Hepatocyte (in vitro differentiated cells): ENCODE measurements at places on chromosomes 3 and 15. TPM values are rescaled to one million over a fixed set of nuclear protein-coding genes. Genes with fewer than 3 reads are reported as not detected.

GRCh38 chr3:157626817-157627216 is 123.6 kb upstream of the VEPH1 start:
- no peak overlapping the region for H3K4me3 ChIP-seq
- no peaks in the 10 kb centered on the region for H3K27me3 ChIP-seq
- no peak overlapping the region for H3K27ac ChIP-seq
- no peaks in the 10 kb centered on the region for H3K4me1 ChIP-seq
- no peak for DNase-seq

DNA sequence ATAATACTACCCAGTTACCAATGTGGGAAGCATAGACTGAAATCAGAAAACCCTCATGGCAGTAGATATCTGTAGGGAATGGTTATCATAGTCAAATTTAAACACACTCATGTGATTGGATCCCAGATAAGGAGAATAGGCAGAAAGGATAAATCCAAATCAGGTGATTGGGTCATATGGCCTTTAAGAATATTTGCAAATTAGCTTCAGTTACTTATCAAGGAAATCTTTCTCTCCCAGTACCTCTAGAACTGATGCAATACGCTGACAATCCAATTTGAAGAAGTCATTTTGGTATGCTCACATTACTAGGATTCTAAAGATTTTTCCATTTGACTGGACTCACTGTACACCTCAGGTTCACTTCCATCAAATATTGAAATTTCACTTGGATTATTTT is 87.7 kb upstream of the MNS1 start:
- H3K4me1 ChIP-seq: no peaks in the 10 kb centered on the region
- no peaks in the 10 kb centered on the region for H3K36me3 ChIP-seq
- H3K27ac ChIP-seq: no peak overlapping the region
- no peak overlapping the region for H3K4me3 ChIP-seq

DNA sequence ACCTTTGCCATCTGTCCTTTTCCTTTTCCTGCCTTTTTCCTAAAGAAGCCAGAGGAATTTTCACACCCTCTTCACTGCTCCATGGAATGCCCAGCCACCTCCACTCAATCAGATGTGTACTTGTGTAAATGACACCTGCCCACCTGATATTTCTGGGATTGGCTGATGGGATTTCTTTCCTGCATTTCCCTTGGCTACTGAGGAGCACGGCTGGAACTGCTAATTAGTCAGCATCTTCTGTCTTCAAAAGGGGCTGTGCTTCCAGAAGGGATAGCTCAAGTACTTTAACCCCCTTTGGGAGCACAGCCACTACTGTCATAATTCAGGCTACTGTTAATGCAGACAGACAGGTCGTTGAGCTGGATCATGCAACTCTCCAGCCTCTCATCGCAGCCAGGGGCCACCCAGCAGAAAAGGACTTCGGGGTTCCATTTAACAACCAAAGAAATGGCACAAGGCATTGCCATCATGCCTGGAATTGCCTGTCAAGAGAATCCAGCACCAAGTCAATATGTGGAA is 38.6 kb downstream of the MGLL start:
- DNase-seq: no peak
- peaks cover 15% of the 10 kb centered on the region for H3K4me1 ChIP-seq
- H3K36me3 ChIP-seq: no peaks in the 10 kb centered on the region
- no peak overlapping the region for H3K4me3 ChIP-seq

GRCh38 chr3:52432225-52432624 is 12.7 kb downstream of the SEMA3G start:
- peaks cover 20% of the 10 kb centered on the region for H3K4me1 ChIP-seq
- H3K36me3 ChIP-seq: no peaks in the 10 kb centered on the region
- no peaks in the 10 kb centered on the region for H3K27me3 ChIP-seq
- DNase-seq: no peak

GRCh38 chr15:80501476-80501875 is 97.3 kb downstream of the ARNT2 start:
- H3K36me3 ChIP-seq: no peaks in the 10 kb centered on the region
- H3K4me3 ChIP-seq: no peak overlapping the region
- no peak overlapping the region for H3K27ac ChIP-seq
- no peak for DNase-seq
- H3K4me1 ChIP-seq: no peaks in the 10 kb centered on the region

DNA sequence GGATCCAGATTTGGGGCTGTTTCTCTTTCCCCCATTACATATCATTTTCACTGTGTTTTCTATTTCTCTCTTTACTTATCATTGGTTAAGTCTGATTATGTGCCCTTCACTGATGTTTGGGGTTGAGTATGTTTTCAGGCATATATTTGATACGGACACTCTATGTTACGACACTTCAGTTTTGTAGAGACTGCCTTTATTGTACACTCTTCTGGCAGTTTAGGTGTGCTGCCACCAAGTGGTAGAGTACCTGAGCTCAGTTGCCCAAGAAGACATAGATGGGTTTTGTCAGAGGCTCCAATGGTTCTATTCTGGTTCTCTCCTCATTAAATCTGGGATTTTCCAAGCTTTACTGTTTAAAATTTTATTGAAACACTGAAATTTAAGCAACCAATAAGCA is 255.0 kb upstream of the ROPN1 start:
- H3K4me3 ChIP-seq: no peak overlapping the region
- H3K27me3 ChIP-seq: no peaks in the 10 kb centered on the region
- no peak overlapping the region for H3K27ac ChIP-seq
- H3K36me3 ChIP-seq: no peaks in the 10 kb centered on the region

GRCh38 chr3:100103558-100104441 is 10.5 kb downstream of the FILIP1L start:
- no peak for DNase-seq
- peaks cover 68% of the 10 kb centered on the region for H3K4me1 ChIP-seq
- peak overlapping the region; percentile 47 for H3K27ac ChIP-seq
- H3K27me3 ChIP-seq: no peaks in the 10 kb centered on the region
- H3K36me3 ChIP-seq: no peaks in the 10 kb centered on the region

DNA sequence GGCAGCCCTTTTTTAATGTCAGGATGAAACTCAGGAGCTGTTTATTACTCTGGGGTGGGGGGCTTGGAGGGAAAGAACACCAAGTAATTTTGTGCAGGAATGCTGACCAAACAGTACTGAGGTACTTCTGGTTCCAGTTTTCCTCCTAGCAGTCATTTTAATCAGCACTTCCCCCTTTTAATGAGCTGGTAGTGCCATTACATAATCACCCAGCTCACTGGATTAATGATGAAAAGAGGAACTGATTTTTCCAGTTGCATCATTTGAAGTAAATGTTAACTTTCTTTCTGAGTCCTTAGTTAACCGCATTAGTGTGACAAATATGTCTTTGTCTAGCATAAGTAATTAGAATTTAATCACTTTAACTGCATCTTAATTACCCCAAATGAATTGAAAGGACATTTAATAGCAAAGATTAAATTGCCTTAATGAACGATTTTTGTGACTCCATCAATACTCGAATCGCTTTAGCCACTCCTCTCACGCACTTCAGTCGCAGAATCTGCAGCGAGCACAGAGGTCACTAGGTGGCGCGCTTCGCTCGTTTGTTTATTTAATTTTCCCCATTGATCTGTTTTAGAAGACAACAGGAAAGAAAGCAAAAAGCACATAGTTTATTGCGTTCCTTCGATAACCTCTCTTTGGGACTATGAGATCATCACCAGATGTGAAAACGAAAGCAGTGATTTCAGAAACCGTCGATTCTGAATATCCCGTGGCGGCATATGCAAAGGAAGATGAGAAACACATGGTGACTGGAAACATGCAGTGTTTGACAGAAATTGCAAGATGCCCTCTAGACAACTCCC is 9.8 kb downstream of the ONECUT1 start:
- no peak overlapping the region for H3K27ac ChIP-seq
- peak; percentile 73 for DNase-seq
- peaks cover 58% of the 10 kb centered on the region for H3K27me3 ChIP-seq
- H3K4me3 ChIP-seq: no peak overlapping the region
- H3K36me3 ChIP-seq: no peaks in the 10 kb centered on the region

- H3K4me1 ChIP-seq: peaks cover 5% of the 10 kb centered on the region
- no peak overlapping the region for H3K27ac ChIP-seq
- DNase-seq: no peak
These were observed 9.9 kb downstream of the CHDH start for GRCh38 chr3:53836084-53836872.

GRCh38 chr3:36606871-36607765 is 157.2 kb downstream of the DCLK3 start:
- no peak for DNase-seq
- H3K27ac ChIP-seq: no peak overlapping the region
- no peak overlapping the region for H3K4me3 ChIP-seq
- peaks cover 57% of the 10 kb centered on the region for H3K27me3 ChIP-seq
- no peaks in the 10 kb centered on the region for H3K4me1 ChIP-seq
- H3K36me3 ChIP-seq: no peaks in the 10 kb centered on the region

GRCh38 chr15:58161436-58161930 is 23.3 kb downstream of the AQP9 start:
- no peak for DNase-seq
- H3K27ac ChIP-seq: no peak overlapping the region
- no peaks in the 10 kb centered on the region for H3K36me3 ChIP-seq
- no peaks in the 10 kb centered on the region for H3K4me1 ChIP-seq
- H3K27me3 ChIP-seq: no peaks in the 10 kb centered on the region
- H3K4me3 ChIP-seq: no peak overlapping the region

- no peaks in the 10 kb centered on the region for H3K27me3 ChIP-seq
- peak overlapping the region; percentile 73 for H3K27ac ChIP-seq
- H3K4me1 ChIP-seq: peaks cover 5% of the 10 kb centered on the region
- DNase-seq: peak; percentile 72
- peak overlapping the region; percentile 4 for H3K4me3 ChIP-seq
These were observed 1.7 kb upstream of the PPARG start for GRCh38 chr3:12286927-12287726.

DNA sequence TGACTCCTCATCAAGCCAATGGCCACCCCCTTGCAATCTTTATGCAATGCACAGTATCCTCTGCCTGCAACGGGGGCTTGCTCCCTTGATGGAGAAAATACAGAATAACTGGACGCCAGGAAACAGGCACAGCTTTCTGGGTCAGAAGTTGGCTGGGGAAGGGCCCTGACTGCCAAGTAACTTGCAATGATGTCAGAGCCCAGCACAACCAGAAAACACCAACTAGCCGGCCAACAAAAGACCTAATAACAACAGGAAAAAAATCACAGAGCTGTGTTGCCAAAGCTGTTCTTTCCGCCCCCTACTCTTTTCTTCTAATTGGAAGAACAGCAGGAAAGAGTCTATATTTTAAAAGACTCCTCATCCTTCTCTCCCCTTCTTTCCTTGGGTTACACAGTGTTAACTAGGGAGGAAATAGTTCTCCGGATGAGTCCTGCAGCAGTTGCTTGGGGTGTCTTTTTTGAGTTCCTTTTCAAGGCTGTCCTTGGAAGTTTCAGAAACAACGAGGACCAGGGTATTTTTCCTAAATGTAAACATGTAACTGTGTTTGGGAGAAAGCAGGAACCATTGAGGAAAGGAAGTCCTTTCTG is 1.4 kb upstream of the SEMA6D start:
- no peak overlapping the region for H3K4me3 ChIP-seq
- H3K27me3 ChIP-seq: peaks cover 4% of the 10 kb centered on the region
- peaks cover 8% of the 10 kb centered on the region for H3K4me1 ChIP-seq
- H3K27ac ChIP-seq: peak overlapping the region; percentile 59

GRCh38 chr15:41278319-41278718 is 47.3 kb downstream of the CHP1 start:
- no peaks in the 10 kb centered on the region for H3K27me3 ChIP-seq
- H3K27ac ChIP-seq: no peak overlapping the region
- no peaks in the 10 kb centered on the region for H3K36me3 ChIP-seq
- H3K4me3 ChIP-seq: no peak overlapping the region
- no peaks in the 10 kb centered on the region for H3K4me1 ChIP-seq

- no peaks in the 10 kb centered on the region for H3K4me1 ChIP-seq
- DNase-seq: no peak
- H3K4me3 ChIP-seq: no peak overlapping the region
- no peaks in the 10 kb centered on the region for H3K36me3 ChIP-seq
- H3K27ac ChIP-seq: no peak overlapping the region
These were observed 86.9 kb downstream of the IL5RA start for GRCh38 chr3:3023111-3023745.

- no peaks in the 10 kb centered on the region for H3K36me3 ChIP-seq
- H3K27me3 ChIP-seq: no peaks in the 10 kb centered on the region
- no peak overlapping the region for H3K27ac ChIP-seq
These were observed 170.3 kb upstream of the SLC24A5 start for GRCh38 chr15:47950447-47950846.

GRCh38 chr3:59808446-59808845 is 758.6 kb upstream of the CFAP20DC start:
- no peak overlapping the region for H3K27ac ChIP-seq
- no peak overlapping the region for H3K4me3 ChIP-seq
- no peaks in the 10 kb centered on the region for H3K36me3 ChIP-seq
- no peak for DNase-seq
- H3K4me1 ChIP-seq: no peaks in the 10 kb centered on the region

DNA sequence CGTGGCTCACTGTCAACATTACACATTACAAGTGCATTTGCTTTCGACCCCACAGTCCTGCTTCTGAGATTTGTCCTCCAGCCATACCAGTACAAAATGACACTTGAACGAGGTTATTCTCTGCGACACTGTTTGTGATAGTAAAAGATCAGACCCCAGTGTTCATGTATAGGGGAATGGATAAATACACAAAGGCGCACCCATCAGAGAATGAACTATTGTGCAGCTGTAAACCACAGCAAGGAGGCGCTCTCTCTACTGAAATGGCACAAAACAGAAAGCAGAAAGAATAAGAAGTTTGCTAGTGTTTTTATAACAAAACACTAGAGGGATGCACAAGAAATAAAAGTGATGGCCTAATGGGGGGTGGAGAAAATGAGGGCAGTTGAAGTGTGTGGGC is 4.9 kb upstream of the CHSY1 start:
- H3K27ac ChIP-seq: no peak overlapping the region
- H3K27me3 ChIP-seq: no peaks in the 10 kb centered on the region
- peaks cover 21% of the 10 kb centered on the region for H3K4me1 ChIP-seq

DNA sequence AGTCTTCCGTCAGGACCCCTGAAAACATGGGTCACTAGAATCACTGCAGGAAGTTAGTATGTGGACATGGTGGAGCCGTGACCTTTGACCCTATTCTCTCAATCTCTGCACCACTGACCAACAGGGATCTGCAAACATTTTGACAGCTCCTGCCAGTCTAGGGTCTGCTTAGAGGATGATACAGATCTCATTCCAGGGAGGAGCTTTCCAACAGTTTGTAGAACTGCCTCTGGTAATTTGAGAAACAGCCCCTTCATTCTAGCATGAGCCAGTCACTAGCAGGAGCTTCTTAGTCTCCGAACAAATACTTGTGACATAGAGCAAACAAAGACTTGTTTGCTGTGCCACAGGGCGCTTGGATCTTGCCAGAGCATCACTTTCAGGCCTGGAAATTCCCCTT is 270.3 kb upstream of the CFAP20DC start:
- no peak overlapping the region for H3K4me3 ChIP-seq
- no peaks in the 10 kb centered on the region for H3K36me3 ChIP-seq
- H3K27ac ChIP-seq: peak overlapping the region; percentile 70
- DNase-seq: peak; percentile 35

Gene FBLN2
- 76.2 and 85.6 TPM in 2 replicates for polyA plus RNA-seq

Gene CCR1
- 1.8 and 2.3 TPM in 2 replicates for polyA plus RNA-seq

Gene RTP3
- 0.57 and 1.8 TPM in 2 replicates for polyA plus RNA-seq

Gene CAND2
- 3.1 and 4.3 TPM in 2 replicates for polyA plus RNA-seq

Gene CCK
- 0.32 TPM in 1 of 2 replicates, not detected in the other for polyA plus RNA-seq

Gene CKMT1A
- 8.2 and 10.2 TPM in 2 replicates for polyA plus RNA-seq

Gene NR1I2
- 2.8 and 5.0 TPM in 2 replicates for polyA plus RNA-seq

Gene CFAP44
- 2.2 and 4.1 TPM in 2 replicates for polyA plus RNA-seq

Gene RBPMS2
- polyA plus RNA-seq: 17.0 and 18.0 TPM in 2 replicates

Gene EPHA6
- polyA plus RNA-seq: 3.4 and 5.0 TPM in 2 replicates
